ENCODE measurements at places on chromosomes 7 and 10. TPM values are rescaled to one million over a fixed set of nuclear protein-coding genes. Genes with fewer than 3 reads are reported as not detected.

USP6NL gene
- total RNA-seq: 9.2 TPM

DNA sequence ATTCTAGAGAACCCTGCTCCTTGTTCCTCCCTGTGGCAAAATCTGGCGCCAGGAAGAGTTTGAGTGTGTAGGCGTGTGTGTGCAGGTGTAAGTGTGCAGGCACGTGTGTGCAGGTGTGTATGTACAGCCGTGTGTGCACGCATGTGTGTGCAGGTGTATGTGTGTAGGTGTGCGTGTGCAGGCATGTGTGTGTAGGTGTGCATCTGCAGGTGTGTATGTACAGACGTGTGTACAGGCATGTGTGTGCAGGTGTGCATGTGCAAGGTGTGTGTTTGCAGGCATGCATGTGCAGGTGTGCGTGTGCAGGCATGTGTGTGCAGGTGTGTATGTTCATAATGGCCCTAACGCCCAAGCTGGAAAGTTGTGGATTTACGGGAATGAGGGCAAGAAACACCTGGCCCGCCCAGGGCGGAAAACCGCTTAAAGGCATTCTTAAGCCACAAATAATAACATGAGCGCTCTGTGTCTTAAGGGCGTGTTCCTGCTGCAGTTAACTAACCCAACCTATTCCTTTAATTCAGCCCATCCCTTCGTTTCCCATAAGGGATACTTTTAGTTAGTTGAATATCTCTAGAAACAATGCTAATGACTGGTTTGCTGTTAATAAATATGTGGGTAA is 34.1 kb downstream of the KCTD7 start:
- no peaks in the 10 kb centered on the region for H3K27me3 ChIP-seq
- no peak for DNase-seq
- no peak overlapping the region for H3K4me3 ChIP-seq
- H3K27ac ChIP-seq: no peak overlapping the region
- H3K36me3 ChIP-seq: no peaks in the 10 kb centered on the region

NT5C3A gene
- total RNA-seq: 22.5 TPM

DNA sequence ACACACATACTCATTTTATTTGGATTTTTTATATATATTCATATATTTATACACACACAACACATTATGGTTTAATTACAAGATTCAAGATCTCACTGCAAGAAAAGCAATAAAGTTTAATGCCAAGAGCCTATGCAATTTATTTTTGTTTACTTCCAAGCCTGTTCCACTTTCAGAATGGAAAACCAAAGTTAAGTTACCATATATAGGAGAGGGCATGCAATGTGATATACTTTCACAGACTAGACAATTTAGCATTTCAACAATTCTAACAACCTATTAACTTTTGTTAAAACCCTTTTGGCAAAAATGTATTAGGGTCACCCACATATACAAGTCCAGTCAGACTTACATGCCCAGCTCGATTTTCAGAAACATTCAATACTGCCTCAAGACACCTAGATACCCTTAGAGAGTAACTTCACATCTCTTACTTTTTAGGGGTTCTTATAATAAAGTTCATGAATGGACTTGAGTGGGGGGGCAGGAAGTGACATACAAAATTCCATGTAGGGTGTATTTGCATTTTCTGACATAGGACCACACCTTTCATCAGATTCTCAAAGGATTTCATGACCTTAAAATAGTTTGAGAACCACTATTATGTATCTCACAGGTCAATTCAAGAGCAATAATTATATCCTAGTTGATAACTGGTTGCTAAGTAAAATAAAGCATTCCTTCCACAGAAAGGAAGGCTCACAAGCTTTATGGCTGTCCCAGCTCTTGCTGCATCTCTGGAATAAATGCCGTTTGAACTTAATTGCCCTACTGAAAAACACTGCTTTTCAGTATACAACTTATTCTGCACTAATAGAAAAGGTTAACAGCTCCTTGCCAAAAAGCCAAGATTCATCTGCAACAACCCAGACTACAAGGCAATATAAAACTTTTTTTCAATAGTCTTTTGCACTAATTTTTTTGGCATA is 2.5 kb downstream of the P4HA1 start:
- peaks cover 3% of the 10 kb centered on the region for H3K36me3 ChIP-seq
- H3K4me3 ChIP-seq: peak overlapping the region; percentile 96
- H3K27ac ChIP-seq: peak overlapping the region; percentile 97
- peaks cover 19% of the 10 kb centered on the region for H3K4me1 ChIP-seq
- H3K27me3 ChIP-seq: no peaks in the 10 kb centered on the region

- H3K27me3 ChIP-seq: no peaks in the 10 kb centered on the region
- peaks cover 3% of the 10 kb centered on the region for H3K36me3 ChIP-seq
- H3K27ac ChIP-seq: no peak overlapping the region
- peaks cover 12% of the 10 kb centered on the region for H3K4me1 ChIP-seq
- H3K4me3 ChIP-seq: no peak overlapping the region
Observed at GRCh38 chr7:2024567-2024918, 208.2 kb downstream of the MAD1L1 start.

DNA sequence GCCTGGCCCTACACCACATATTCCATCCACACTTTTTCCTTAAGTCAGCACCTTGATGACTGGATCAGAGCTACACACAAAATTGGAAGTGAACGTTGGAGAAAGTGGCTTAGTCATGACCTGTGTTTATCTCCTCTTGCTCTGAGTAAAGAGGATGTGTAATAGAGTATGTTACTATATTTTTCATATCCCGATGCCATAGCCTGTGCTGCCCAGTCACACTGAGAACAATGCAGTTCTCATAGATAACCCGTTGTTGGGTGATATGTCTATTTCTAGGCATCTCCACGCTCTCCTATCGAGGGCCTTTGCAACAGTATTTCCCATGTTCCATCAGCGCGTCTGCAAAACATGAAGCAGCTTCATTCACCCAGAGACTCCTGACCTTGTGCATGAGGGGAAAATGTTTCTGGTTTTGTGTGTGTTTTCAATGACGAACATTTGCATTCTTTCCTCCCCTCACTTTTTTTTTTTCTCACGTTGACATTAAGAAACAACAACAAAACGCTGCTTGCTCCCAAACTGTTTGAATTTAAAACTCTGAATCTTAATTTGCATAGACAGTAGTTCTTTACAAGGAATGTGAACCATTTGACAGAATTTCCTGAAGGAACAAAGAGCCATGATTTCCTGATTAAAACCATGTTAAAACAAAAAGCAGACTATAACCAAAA is 43.4 kb downstream of the GRK5 start:
- peak; percentile 93 for DNase-seq
- peak overlapping the region; percentile 50 for H3K4me3 ChIP-seq
- H3K27ac ChIP-seq: peak overlapping the region; percentile 96
- no peaks in the 10 kb centered on the region for H3K36me3 ChIP-seq

DNA sequence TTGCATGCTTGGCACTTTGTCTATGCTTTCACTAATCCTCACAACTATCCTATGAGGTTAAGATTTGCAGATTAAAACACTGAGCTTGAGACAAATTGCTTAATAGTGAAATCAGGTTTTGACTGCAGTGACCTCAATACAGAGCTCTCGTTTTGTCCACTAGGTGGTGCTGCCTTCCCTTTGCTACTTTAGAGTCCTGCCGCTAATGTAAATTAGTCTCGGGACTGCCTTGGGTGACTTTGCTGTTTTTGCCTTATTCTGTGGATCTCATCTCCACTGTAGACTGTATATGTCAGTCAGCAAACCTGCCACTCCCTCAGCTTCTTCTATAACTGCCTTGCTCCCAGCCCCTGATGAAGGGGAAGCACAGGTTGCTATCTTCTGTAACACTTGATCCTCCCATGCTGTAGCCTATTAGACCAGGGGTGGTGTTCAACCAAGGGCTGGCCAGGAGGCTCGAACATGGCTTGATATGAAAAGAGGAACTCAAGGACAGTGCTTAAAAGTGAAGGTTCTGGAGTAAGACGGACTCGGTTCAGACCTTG is 26.0 kb downstream of the ASB4 start:
- H3K27ac ChIP-seq: no peak overlapping the region
- peaks cover 4% of the 10 kb centered on the region for H3K27me3 ChIP-seq
- H3K36me3 ChIP-seq: no peaks in the 10 kb centered on the region
- H3K4me1 ChIP-seq: no peaks in the 10 kb centered on the region
- no peak overlapping the region for H3K4me3 ChIP-seq
- peak; percentile 79 for DNase-seq

PTEN gene
- total RNA-seq: 93.9 TPM

- H3K27ac ChIP-seq: no peak overlapping the region
- H3K27me3 ChIP-seq: no peaks in the 10 kb centered on the region
- H3K36me3 ChIP-seq: no peaks in the 10 kb centered on the region
- H3K4me3 ChIP-seq: peak overlapping the region; percentile 79
Observed at GRCh38 chr10:127195571-127196281, 665 bp downstream of the INSYN2A start.

CDH23 gene
- not detected for total RNA-seq

DNA sequence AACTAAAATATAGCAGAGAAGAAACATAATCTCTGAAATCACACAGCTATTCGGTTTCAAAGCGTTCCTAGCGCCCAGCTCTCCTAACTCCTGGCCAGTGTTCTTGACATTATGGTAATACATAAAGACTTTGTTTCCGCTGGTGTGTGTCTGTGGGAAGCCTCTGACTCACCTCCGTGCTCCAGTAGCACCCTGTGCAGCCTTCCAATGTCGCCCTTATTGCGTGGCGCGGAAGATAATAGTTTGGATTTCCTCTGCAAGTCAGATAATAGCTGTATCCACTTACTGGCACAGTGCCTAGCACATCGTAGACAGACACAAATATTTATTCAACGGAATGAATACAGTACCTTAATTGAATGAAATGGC is 570 bp downstream of the BMS1 start:
- H3K4me1 ChIP-seq: peaks cover 9% of the 10 kb centered on the region
- DNase-seq: peak; percentile 83
- no peaks in the 10 kb centered on the region for H3K27me3 ChIP-seq
- peaks cover 31% of the 10 kb centered on the region for H3K36me3 ChIP-seq
- peak overlapping the region; percentile 96 for H3K4me3 ChIP-seq

PNLIP gene
- total RNA-seq: not detected

CASD1 gene
- 12.3 TPM for total RNA-seq

- H3K27ac ChIP-seq: 0 out of 2 replicates have a peak overlapping the region, but pooled peaks have one; percentile 6
- DNase-seq: peak; percentile 41
- peaks cover 18% of the 10 kb centered on the region for H3K4me1 ChIP-seq
- no peaks in the 10 kb centered on the region for H3K36me3 ChIP-seq
- H3K4me3 ChIP-seq: no peak overlapping the region
Observed at GRCh38 chr10:114271075-114271778, 32.2 kb downstream of the VWA2 start.

Measured in GM23248 (cell line).